ENCODE measurements at places on chromosomes 6 and 20.

DNA sequence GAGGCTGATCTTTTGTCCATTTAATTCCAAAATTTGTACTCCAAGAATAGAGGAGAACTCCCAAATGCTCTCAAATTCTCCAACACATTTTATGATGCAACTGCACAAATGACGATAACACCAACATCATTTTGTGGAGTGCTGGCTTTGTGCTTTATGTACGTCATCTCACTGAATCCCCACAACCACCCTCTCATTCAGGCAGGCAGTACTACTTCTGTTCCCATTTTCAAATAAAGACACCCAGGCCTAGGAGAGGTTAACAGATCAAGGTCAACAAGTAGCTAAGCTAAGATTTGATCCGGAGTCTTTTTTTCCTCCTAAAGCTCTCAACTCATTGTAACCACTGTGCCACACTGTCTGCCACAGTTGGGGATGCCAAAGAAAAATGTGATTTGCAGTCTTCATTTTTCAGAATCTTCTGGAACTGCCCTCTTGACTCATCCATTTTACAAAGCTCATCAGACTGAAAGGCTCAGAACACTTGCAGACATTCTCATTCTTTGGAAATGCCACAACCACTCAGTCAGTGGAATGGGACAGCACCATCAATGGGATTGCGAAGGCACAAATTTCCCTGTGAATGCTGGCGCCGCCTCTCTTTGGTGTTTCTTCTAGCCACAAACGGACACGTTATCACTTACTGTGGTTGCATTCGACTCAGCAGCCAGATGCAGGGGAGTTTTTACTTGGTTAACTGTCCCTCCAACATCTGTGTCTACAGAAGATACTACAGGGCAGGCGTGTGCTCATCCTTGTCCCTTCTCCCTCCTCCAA, 184.4 kb downstream of the GJA10 start:
- DNase-seq = peak; percentile 86

- DNase-seq = no peak
Observed at GRCh38 chr6:16840291-16840690, 79.0 kb upstream of the ATXN1 start.

DNA sequence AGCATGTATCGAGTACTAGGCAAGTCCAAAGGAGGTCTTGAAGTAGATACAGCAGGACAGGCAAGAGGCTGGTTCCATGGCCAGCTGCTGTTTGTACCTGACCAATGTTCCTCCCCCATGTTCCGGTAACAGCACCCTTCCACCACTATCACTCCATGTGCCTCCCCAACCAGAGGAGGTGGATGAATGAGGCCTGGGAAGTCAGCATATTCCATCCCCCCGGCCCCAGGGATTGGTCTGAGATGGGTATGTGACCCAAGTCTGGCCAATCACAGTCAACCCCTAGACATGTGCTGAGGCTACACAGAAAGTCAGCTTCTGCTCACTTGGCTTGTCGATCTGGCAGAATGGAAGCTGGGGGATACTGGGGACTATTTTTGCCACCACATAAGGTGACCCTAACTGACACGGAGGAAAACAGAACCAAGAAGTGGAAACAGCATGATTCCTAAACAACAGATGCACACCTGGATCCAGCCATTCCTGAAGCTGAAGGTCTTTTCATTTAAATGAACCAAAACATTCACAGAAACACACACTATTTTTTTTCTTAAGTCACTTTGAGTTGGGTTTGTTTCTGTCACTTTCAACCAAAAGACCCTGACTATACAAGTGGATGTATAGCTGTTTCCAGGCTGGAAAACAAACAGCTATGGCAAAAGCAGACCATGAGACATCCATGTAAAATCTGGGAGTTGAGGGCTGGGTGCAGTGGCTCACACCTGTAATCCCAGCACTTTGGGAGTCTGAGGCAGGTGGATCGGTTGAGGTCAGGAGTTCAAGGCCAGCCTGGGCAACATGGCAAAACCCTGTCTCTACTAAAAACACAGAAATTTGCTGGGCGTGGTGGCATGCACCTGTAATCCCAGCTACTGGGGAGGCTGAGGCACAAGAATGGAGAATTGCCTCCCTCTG, 70.4 kb upstream of the PTPN1 start:
- DNase-seq = no peak

DNA sequence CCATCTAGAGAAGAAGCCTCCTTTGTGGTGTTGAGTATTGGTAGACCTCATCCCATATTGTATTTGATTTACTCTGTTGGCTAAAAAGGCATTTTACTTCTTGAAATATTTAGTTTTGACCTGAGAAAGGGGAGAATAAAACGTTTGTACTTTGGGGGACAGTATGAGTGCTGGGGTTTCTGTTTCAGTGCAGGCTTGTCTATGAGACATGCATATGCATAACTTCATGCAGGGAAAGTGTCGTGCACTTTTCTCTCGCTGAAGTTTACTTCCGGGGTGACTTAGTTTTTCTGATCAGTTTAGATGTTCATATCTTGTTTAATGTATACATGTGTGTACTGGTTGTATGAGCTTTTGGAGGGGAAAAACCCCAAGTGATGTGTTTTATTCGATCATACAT, 59.5 kb downstream of the UTRN start:
- no peak for DNase-seq

DNA sequence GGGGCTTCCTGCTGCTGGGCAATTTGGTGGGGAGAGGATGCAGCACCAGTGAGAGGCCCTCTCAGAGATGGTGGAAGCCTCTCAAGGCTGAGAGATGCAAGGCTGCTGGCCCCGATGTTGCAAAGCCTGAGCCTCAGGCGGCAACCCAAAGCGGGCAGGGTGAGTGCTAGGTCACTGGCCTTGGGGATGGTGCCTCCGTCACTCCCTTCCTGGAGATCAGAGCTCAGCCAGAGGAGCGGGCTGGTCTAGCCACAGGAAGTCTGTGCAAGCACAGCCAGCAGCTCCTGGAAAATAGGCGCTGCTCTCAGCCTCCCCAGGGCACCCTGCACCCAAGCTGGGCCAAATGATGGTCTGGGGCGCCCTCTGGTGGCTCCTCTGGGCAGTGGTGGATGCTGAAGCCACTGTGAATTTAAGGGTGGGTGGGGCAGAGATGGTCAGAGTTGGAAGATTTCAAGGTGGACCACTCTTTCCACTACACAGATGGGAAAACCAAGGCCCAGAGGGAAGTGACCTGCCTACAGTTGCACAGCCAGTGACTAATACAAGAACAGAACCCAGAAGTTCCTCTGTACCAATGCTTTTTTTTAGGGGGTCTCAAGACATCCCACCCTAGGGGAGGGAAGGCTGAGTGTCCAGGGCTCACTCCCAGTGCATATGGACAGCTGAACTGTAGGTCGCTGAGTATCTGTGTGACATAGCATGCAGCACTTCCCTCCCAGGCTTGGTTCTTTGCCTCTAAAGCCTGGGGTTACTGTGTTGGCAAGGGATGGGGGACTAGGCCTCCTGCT, 20.8 kb downstream of the C20orf203 start:
- peak; percentile 78 for DNase-seq

DNA sequence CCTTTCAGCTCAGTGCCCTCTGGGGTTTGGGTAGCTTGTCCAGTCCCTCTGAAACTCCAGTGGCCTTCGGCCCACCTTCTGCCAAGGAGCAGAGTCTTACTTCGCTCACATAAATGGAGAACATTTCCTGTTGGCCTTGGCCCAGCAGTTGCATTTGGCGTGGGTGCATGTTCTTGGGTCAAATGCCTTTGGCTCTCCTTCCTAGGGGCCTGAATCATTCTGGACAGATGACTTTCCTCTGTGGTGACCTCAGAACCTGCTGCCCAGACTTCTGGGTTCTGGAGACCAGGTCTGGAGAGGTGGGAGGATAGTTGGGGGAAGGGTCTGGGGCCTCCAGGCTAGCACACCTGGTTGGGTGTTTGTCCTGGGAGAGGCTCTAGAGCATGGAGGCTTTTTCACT, 29.3 kb downstream of the BCAS4 start:
- DNase-seq = peak; percentile 75

DNA sequence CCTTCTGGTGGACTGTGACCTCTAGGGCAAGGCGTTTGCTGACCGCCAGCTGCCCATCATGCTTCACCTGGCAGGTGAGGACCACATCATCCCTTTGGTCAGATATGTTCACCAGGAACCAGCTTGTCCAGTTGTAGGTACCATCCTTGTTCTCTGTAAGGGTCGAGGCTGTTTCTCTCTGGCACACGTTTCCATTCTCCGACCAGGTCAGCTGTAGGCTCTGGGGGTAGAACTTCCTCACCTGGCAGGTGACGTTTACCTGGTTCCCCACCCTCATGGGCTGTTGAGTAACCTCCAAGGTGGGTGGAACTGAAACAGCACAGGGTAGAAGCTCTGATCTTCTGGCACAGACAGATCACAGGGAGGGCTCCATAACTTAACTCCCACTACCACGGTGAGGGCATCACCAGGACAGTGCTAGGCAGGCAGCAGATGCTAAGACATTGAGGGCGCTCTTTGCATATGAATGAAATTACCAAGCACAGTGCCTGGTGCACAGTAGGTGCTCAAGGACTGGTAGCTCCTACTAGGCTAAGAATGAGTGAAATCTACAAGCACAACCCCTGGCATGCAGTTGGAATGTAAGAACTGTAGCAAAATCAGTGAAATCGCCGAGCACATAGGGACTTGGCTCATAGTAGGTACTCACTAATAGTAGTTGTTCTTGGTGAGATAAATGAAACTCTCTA, 15.6 kb upstream of the SIRPB1 start:
- no peak for DNase-seq

DNA sequence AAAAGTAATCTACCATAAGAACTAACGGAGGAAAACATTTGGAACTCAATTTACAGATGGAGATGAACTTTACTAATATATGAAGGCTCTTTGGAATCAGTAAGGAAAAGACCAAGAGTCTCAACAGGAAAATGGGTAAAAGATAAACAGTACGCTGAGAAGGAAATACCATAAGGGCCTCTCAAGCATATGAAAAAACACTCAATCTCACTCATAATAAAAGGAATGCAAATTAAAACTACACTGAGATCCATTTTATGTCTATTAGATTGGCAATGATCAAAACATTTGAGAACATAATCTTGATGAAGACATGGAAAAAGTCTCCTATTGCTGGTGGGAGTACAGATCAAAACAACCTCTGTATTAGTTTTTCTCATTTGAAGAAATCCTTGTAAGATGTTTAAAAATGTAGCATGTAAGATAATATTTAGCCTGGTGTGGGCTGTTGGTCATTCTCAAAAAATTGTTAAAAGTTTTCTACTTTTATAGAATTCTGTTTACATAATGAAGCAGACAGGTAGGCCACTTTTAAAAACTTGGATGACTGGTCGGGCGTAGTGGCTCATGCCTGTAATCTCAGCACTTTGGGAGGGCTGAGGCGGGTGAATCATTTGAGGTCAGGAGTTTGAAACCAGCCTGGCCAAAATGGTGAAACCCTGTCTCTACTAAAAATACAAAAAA, 14.5 kb downstream of the REV3L start:
- peak; percentile 53 for DNase-seq

DNA sequence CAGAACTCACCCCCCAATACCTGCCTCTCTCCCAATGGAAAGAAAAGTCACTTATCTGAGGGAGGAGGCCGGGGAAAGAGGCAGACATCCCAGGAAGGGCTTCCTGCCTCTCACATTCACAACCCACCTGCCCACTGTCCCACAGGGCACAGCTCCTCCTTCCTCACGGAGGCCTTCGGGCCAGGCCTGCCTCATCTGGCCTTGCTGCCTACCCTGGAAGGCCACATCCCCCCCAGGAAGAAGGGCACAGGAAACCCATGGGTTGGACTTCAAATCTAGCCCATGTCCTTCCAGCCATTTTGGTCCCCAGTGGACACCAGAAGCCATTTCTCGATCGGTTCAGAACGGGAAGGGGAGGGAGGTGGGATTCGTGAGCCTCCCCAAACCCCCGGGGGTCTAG, 162.0 kb downstream of the PREX1 start:
- DNase-seq = no peak

All from amniotic epithelial cell (primary cell).